ENCODE measurements at places on chromosomes 5 and 9. TPM values are rescaled to one million over a fixed set of nuclear protein-coding genes. Genes with fewer than 3 reads are reported as not detected.

Gene GABRG2
- not detected for total RNA-seq

Gene PCDHGB5
- total RNA-seq: 6.1 TPM

Gene ANKRD18B
- total RNA-seq: not detected

Gene SERF1A
- total RNA-seq: 6.7 TPM

Gene SPINK7
- not detected for total RNA-seq

Gene INSL4
- total RNA-seq: not detected

Gene ENTPD8
- not detected for total RNA-seq

Gene MYMK
- not detected for total RNA-seq

Gene PCDHA8
- not detected for total RNA-seq

Gene ACOT12
- not detected for total RNA-seq

- peak; percentile 88 for DNase-seq
Observed at GRCh38 chr5:72818866-72819534, 2.5 kb downstream of the TNPO1 start.

GRCh38 chr9:12759761-12760160, 15.1 kb upstream of the LURAP1L start:
- no peak for DNase-seq

GRCh38 chr5:27996665-27997064, 958.3 kb upstream of the CDH9 start:
- DNase-seq: no peak

GRCh38 chr5:81878333-81878732, 93.5 kb upstream of the ATG10 start:
- DNase-seq: no peak

- no peak for DNase-seq
Observed at GRCh38 chr5:71757590-71758543, 38.8 kb downstream of the CARTPT start.

GRCh38 chr5:142109331-142110045, 909 bp downstream of the NDFIP1 start:
- no peak for DNase-seq

- peak; percentile 84 for DNase-seq
Observed at GRCh38 chr9:21031091-21031807, at the start of gene HACD4. HACD4 (minus strand) TSS chr9:21031640; CDS start chr9:21031590, 50 bp downstream.

GRCh38 chr5:38423276-38424147, 132.9 kb downstream of the LIFR start:
- DNase-seq: no peak

GRCh38 chr5:159050316-159051143, 49.2 kb downstream of the EBF1 start:
- no peak for DNase-seq

- DNase-seq: peak; percentile 66
Observed at GRCh38 chr5:43020399-43020746, 19.7 kb downstream of the ANXA2R start.

GRCh38 chr5:132839426-132840301, 9.2 kb upstream of the SHROOM1 start:
- DNase-seq: no peak

- DNase-seq: no peak
Observed at GRCh38 chr9:91131433-91131839, 230.3 kb downstream of the AUH start.

GRCh38 chr9:124448019-124448418, 2.2 kb upstream of the ADGRD2 start:
- no peak for DNase-seq

DNA sequence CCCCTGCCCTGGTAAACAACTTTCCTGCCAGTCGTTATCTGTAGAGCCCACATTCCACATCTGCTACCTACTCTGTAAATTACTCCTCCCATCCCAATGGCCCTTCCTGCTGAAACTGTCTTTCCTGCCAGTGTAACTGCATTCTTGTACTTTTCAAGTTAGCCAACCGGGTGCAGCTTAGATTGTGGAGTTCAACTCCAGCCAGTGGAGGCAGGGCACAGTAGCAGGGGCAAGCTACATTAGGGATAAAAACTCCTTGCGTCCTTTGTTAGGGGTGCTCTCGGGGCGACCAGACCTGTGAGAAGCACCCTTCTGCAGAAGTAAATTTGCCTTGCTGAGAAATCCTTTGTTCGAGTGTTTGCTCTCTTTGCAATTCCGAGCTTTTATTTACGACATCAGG, 639.0 kb upstream of the TYRP1 start:
- no peak for DNase-seq

- peak; percentile 84 for DNase-seq
Observed at GRCh38 chr5:157574456-157575380, 857 bp downstream of the ADAM19 start.

DNA sequence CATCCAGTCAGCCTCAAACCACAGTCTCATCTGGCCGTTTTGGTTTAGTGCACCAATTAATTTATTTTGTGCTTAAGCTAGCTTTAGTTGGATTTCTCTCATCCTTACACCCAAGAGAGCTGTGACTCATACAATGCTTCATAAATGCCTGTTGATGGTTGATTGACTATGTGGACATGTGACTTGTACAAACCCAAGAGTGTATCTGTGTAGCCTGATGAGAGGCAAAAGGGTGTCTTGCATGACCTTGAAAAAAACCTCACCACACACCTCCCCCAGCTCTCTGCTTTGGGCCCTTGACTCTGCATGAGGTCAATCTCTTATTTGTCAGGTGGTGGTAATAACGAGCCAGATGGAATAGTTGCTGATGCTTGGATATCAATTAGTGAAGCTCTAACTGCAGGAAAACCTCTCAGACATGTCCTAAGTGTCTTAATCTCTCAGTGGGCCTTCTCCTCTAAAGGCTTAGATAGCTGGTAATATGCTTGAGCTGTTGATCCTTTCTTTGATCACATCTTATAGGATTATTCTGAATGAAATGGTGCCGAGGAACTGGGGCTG, 10.6 kb upstream of the GLRA1 start:
- DNase-seq: no peak

- DNase-seq: no peak
Observed at GRCh38 chr5:178145965-178146820, 7.5 kb downstream of the NHP2 start.

DNA sequence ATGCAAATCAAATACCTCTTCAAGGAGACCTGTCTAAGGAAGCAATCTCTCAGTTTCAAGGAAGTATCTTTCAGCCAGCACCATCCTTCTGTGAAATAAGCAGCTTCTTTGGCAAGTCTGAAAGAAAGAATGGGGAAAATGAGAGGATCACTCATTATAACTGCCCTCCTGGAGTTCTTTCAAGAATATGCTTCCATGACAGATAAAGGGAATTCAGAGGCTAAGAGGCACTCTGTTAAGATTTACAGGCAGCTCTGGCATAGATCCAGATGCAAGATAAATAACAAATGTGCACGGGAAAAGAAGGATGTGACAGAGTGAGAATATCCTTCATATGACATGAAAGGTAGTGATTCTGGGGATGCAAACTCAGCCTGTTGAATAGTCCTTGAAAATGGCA, 348.2 kb upstream of the CCNG1 start:
- DNase-seq: no peak

- no peak for DNase-seq
Observed at GRCh38 chr5:68149189-68149588, 66.4 kb upstream of the PIK3R1 start.

DNA sequence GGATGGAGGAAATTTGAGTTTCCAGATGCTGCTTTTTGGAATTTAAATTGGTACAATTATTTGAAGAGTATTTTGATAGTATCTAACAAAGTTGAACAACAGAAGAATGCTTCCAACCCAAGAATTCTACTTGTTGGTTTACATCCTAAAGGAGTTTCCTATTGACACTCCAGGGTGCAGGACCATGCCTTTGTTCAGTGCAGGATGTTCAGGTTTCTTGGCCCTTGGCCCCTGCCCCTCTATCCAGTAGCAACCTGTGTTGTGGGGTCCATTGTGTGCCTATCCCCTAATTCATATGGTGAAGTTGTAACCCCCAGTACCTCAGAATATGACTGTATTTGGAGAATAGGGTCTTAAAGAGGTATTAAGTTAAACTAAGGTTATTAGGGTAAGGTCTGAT, 750.0 kb upstream of the ZNF608 start:
- DNase-seq: no peak

GRCh38 chr5:141714542-141715310, 32.7 kb upstream of the ARAP3 start:
- DNase-seq: no peak

- peak; percentile 85 for DNase-seq
Observed at GRCh38 chr9:33510262-33511183, 13.5 kb upstream of the ANKRD18B start.

DNA sequence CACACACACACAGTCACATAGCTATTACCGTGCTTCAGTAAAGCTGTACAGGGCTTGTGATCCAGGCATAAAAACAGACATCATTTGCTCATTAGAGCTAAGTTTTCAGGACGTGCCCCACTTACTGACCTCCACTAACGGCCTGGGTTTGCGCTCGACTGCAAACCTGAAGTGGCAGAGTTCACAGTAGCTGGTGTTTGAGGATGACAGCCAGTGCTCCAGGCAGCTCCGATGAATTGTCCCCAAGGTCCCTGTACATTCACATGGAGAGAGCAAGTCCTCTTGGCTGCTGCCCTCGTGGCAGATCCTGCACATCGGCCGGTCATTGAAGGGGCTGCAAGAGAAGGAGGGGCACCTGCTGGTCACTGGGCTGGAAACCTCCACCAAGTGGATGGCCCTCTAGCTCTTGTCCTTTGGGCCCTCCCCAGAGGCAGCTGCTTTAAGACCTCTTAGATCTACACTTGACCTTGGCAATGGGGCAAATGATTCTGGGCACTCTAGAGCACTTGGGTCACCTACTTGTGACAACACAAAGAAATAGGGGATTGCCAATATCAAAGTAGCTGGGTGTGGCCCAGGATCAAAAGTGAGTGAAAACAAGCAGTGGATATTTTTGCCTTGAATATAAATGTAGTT, 115.4 kb downstream of the MARCHF3 start:
- no peak for DNase-seq

- DNase-seq: no peak
Observed at GRCh38 chr5:108278285-108279240, 103.3 kb downstream of the FBXL17 start.

- DNase-seq: no peak
Observed at GRCh38 chr9:102534031-102534430, 461.1 kb upstream of the CYLC2 start.

GRCh38 chr5:43571237-43571636, 14.4 kb upstream of the PAIP1 start:
- DNase-seq: no peak

- DNase-seq: peak; percentile 78
Observed at GRCh38 chr9:81687521-81688261, 1.7 kb downstream of the TLE1 start.

- DNase-seq: no peak
Observed at GRCh38 chr5:53109056-53109442, 508 bp downstream of the MOCS2 start.

- no peak for DNase-seq
Observed at GRCh38 chr5:107496466-107496865, 174.3 kb downstream of the EFNA5 start.

DNA sequence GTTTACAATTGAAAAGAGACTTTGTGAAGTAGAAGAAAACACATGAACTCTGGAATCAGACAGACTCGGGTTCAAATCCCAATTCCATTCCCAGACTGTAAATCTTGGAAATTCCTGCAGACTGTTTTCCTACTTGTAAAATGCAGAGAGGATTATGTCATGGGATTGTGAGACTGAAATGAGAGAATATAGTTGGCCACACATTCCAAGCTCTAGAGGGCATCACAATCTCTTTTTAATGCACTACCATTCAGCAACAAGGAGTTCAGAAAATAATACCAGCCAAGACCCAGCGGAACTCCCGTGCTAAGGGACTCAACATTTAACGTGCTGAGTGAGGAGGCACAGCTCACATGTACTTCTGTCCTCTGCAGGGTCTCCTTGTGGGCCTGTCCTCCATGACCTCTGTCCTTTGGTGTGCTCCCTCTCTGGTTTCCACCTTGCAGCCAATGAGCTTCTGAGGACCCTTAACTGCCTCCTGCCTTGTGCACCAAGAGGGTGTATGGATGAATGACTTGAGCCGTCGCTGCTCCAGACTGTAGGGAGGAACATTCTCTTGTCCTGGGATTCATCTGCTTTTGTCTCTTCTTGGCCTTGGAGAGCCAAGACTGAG, 263.5 kb downstream of the NTRK2 start:
- DNase-seq: no peak

GRCh38 chr5:100130307-100130706, 404.9 kb upstream of the FAM174A start:
- DNase-seq: no peak

DNA sequence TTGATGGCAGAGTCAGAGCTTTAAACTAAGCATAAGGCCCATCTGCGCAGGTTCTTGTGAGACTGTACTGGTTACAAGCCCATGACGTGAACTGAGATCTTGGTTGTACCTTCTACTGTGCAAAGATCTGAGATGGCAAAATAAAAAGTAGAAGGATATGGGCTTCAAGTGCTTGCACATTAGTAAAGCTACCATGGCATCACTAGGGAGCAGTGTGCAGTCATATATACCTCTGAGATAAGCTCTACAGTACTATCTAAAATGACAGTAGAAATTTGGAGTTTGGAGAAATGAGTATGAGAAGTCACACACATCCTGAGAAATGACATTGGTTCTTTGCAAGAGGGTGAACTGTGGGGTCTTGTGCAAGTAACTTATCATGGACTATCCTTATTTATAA, 408.2 kb upstream of the PRR16 start:
- DNase-seq: no peak

DNA sequence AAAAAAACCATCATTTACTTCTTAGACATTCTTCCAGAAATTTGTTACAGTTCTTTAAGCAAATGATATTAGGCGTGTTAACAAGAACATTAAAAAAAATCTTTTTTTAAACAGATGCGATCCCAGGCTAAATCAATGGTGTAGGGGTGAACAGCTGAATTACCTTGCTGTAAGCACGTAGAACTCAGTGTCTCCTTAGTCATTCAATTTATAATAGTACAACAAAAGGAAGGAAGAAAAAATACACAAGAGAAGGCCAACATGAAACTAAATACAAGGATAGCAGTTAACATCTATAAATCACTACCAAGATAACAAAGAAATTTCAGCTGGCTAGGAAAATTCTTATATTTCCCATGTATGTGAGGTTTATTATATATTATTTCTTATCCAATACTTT, 35.4 kb downstream of the AGXT2 start:
- no peak for DNase-seq

Measured in Right ventricle myocardium inferior (tissue), 1 donor.